GM12892 (cell line): ENCODE measurements at places on chromosomes 2 and 18.

GRCh38 chr2:174779361-174779928, 15.2 kb upstream of the CHRNA1 start:
- no peak for DNase-seq

DNA sequence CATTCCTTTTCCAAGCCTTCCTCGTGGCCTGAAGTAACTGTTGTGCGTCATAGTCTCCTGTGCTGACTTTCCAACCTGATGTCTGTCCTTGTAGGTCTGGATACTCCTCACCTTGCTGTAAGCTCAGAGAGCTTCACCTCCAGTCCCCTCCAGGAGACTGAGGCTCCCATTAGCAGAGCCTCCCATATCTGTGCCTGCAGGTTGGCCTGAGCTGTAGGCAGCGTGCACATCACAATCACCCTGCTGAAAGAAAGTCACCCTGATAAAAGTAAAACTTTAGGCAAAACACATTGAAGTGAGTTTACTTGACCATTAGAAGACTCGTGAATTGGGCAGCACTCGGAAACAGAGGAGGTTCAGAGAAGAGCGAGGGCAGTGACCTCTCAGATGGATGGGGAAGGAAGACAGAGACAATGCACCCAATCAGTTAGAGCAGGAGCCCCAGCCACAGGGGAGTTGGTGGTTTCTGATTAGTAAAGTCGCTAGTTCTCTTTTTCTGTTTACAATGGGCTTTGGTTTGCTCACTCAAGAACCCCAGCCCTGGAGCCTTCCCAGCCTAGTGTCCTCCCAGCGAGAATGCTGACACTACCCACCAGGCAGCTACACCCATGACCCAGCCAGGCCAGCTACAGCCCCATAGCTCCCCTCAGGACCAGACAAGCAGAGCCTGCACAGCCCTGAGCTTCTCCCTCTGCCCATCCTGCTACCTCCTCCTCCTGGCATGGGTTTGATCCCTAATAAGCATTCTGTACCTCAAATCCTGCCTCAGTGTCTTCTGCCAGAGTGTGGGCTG, 12.1 kb upstream of the TPO start:
- no peak for DNase-seq

GRCh38 chr2:186042207-186043028, 303.8 kb downstream of the FSIP2 start:
- DNase-seq: no peak

- DNase-seq: no peak
Measured at GRCh38 chr2:111231532-111232252, 111.0 kb downstream of the BCL2L11 start.

GRCh38 chr2:35522450-35522849, 833.1 kb upstream of the CRIM1 start:
- DNase-seq: no peak

- DNase-seq: no peak
Measured at GRCh38 chr2:231364961-231365810, 30.3 kb upstream of the B3GNT7 start.

- no peak for DNase-seq
Measured at GRCh38 chr2:120465012-120465700, 119.2 kb downstream of the INHBB start.

- DNase-seq: no peak
Measured at GRCh38 chr2:98713332-98714015, 17.5 kb downstream of the MGAT4A start.

GRCh38 chr2:11830708-11831301, 84.4 kb downstream of the LPIN1 start:
- DNase-seq: no peak
